Stimulated activated CD8-positive, alpha-beta memory T cell treated with anti-CD3 and anti-CD28 coated beads, Interleukin-4, amount 100 ng/mL, for 1 hour (primary cell): ENCODE measurements at places on chromosomes 13 and 19.

- DNase-seq = no peak
These were observed 112.6 kb downstream of the KCTD12 start for GRCh38 chr13:76773448-76774094.

GRCh38 chr13:50598338-50598737, 245.2 kb downstream of the DLEU7 start:
- no peak for DNase-seq

DNA sequence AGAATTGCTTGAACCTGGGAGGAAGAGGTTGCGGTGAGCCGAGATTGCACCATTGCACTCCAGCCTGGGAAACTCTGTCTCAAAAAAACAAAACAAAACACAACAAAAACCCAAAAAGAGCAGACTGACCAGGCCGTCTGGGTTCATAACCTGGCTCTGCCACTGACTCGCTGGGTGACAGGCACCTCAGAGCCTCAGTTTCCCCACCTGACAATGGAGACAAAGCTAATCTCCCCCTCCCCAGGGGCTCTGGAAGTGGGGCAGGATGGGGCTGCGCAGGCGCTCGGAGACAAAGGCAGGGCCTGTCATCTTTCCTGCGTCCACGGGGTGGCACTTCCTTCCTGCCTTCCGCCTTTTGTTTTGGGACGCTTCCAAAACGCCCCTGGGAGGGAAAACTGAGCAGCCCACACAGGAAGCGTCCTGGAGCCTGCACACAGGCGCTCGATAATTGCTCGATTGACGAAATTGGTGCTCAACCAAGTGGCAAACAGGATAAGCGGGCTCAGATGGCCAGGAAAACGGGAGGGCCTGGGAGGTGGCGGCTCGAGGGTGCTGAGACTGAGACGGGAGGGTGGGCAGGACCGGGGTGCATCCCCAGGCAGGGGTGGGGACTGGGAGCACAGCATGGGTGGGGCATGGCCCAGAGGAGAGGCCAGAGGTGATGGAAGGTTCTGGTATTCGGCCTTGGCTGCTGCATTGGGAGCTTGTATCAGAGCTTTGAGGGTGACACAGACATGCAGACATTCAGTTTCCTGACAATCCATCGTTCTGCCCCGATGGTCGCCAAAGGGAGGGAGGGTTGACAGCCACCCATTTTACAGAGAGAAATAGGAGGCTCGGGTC, 17.8 kb downstream of the SPC24 start:
- DNase-seq = peak; percentile 10

DNA sequence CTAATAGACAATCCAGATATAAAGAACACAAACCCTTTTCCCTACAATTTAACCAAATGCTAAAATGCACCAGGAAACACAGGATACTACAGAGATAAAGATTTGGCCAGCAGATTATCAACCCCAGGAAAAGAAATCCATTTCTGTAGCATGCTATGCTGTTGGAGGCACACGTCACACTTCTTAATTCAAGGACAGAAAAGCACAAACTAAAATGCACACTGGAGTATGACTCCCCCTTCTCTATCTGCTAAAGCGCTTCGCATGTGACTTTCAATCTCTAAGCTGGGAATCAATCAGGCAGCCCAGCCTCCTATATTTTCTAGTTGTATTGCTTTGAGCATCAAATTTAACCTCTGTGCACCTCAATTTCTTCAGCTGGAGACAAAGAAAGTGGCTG, 22.2 kb downstream of the ABCC4 start:
- no peak for DNase-seq

- DNase-seq = no peak
These were observed 4.8 kb downstream of the LILRB5 start for GRCh38 chr19:54252243-54252642.

GRCh38 chr13:41775251-41775650, 185.7 kb downstream of the VWA8 start:
- DNase-seq = no peak

DNA sequence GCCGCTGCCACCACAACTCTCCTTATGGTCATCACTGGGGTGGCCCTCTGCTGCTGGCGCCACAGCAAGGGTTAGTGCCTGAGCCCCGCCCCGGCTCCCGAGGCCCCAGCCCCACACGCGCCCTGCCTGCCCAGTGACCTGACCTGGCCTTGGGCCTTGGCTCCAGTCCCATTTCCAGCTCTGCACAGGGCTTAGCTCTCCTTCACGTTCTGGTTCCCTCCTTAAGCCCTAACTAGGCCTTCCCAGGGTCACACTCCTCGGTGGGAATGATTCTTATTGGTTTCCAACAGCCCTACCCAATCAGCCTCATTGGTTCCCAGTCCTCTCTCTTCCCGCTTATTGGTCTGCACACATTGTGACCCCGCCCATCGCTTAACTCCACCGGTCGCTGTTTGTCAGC, 5.8 kb downstream of the KIRREL2 start:
- no peak for DNase-seq
